Left lobe of liver (tissue), 2 donors: ENCODE measurements at places on chromosomes 6 and 20. TPM values are rescaled to one million over a fixed set of nuclear protein-coding genes. Genes with fewer than 3 reads are reported as not detected.
A peak's percentile ranks its signal among the peaks of the same experiment; 100 is the strongest.

UBE2C gene
- total RNA-seq: 0.96 TPM

CHRNA4 gene
- 145 TPM for total RNA-seq

DDX43 gene
- 0.28 TPM for total RNA-seq

NKAPL gene
- 0.45 TPM for total RNA-seq

CDH26 gene
- total RNA-seq: 0.38 TPM

C6orf132 gene
- total RNA-seq: 0.38 TPM

SLC17A9 gene
- 125 TPM for total RNA-seq

DNA sequence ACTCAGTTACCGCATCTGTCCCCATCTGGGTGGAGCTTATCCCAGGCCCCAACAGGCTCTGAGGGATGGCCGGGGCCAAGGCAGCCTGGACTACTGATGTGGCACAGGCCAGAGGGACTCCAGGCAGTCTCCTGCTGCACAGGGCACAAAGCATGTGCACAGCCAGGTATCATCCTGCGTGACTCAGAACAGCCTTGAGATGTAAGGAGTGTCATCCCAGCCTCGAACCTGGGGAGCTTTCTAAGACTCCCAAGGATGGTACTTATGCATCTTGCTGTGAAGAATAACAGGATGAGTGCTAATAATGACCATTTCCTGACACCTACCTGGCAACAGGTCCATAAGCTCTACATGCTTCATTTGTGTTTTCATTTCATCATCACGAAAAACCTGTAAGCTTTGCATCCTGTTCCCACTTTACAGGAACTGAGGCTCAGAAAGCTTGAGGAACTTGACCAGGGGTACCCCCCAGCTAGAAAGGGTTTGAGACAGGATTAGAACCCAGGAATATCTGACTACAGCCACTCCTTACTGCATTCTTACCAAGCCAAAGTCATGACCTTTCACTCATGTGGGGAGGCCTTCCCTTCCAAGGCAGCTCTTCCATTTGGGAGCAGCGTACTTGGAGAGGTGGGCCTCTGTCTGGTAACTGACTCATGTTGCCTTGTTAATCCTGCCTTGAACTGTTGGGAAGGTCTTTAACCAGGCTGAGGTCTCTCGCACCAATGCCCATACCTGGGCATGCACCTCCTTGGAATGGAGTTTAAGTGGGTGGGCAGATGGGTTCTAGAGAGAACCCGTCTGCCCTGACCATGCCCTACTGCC lies 1.9 kb downstream of the TRIB3 start:
- no peak for DNase-seq

- no peak for DNase-seq
Measured at GRCh38 chr6:155047523-155047922, 52.4 kb downstream of the TIAM2 start.

DNA sequence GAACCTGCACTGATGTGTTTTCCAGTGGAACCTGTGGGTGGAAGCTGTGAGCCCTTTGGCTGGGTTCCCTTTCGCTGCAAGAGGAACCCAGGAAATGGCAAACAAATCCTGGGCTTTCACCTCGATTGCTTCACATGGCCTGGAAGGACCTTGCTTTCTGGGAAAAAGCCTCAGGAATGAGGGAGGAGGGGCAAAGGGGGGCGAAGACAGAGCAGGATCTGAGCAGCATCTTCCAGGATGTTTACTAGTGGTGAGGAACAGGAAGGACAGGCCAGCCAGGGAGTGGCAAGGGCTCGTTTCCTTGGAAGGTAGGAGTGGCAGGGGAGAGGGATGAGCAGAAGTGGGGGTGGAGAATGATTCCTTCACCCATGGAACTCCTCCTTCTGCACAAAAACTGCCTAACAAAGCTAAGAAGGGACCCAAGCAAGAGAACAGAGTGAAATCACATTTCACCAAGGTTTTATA lies 5.9 kb downstream of the SLC2A10 start:
- DNase-seq: peak; percentile 87

DNA sequence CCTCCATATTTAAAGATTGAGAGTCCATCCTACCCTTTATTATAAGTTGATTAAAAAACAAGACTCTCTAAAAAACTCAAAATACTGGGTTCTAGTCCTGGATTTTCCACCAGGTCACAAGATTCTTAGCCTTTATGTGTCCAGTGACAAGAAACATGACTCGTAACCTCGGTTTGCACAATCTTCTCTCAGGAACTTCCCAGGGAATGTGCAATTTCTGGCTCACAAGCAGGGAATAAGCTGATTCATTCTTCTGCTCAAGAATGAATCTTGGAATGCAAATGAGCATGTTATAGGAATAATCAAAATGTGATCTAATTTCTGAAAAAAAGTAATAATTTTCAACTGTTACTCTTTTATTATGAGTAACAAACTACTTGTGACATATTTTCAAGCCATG lies 45.1 kb downstream of the OGFRL1 start:
- DNase-seq: no peak

- DNase-seq: no peak
Measured at GRCh38 chr20:25016471-25016870, 23.9 kb upstream of the APMAP start.

DNA sequence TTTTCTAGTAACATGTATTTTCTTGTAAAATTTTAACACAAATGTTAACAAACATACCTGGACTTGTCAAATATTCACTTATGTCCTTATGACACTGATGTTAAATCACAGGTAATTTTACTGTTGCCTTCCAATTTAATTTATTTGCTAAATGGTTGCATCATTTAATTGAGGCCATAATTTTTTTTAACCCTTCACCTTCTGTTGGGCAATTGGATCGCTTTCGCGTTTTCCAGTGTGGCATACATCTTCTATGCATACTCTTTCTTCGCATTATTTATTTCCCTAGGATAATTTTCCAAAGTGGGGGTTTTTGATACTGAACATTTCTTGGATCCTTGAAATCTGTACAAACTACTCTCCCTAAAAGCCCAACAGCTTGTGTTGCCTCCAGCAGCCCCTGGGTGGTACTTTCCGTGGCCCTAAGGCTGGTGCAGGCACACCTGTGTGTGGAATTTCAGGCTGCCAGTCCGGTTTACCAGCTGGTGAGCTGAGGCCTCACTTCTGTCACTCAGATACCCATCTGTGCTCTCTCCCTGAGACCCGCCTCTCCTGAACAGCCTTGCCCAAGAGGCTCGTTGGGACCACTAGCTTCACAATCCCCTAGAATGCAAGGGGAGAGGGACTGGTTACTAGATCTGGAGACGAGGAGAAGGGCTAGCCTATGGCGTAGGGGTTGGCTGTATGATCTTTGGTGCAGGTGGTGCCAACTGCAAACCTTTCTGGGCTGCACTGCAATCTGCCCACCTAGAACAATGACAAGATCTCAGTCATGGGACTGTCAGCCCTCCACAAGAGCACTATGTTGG lies 11.2 kb upstream of the C20orf144 start:
- no peak for DNase-seq

DNA sequence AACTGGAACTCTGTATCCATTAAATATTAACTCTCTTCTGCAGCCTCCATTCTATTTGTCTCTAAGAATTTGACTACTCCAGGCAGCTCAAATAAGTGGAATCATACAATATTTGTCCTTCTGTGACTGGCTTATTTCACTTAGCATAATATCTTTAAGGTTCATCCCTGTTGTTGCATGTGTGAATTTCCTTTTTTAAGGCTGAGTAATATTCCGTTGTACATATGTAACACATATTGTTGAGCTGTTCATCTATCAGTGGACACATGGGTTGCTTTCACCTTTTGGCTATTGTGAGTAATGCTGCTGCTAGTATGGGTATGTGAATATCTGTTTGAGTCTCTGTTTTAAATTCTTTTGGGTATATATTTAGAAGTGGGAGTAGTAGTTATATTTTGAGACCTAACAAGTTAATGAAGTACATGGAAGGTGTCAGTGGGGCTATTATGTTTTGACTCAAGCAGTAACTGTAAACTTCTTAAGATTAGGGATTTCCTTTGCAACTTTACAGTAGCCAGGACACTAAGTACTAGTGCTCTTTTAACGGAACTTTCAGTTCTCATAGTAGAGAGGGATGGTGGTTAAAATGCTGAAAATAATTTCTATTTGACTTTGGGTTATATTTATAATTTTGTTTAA lies 29.7 kb upstream of the TMEM217 start:
- no peak for DNase-seq

DNA sequence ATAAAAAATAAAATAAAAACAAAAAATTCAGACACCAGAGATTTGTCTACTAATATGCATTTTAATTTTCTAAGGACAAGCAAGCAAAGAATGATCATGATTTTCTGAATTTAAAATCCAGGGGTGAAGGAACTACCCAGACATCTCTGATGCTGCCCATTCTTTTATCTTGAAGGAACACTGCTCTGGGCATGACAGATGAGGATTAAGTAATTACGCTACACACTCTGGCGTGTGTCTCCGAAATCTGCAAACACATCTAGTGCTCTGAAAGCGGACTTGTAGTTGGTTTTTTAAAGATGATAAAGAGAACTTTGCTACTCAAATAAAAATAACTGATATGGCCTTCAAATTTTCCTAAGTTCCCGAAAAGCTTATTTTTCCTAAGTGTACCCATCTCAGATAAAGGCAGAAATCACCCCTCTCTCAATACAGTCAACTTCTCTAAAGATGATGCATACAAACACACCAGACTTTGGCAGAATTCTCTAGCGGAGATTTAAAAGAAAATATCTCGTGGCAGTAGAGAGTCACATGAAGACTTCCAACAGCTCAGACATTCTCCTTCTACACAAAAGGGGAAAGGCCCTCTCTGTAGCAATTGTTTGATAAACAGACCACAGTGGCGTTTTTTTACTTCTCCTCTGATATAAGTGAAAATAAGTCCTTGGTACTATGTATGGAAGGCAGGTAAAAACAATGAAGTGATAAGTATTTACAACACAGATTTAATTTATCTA lies 133.8 kb downstream of the BACH2 start:
- DNase-seq: no peak

- no peak for DNase-seq
Measured at GRCh38 chr6:154460306-154461071, 50.0 kb downstream of the CNKSR3 start.

DNA sequence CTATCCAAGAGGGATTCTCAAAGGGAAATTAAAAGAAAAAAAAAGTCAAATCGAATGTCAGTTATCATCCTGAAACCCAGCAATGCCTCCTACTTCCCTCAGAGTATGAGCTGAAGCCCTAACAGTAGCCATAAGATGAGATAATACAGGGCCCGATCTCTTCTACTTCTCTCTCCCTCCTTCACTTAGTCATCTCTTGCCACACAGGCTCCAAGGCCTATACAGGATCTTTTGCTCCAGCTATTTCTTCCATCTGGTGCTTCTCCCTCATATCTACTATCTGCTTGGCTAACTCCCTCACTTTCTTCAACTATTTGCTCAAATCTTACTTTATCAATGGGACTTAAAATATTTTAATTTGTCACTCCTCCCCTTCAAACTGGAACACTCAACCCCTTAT lies 215.3 kb downstream of the RNGTT start:
- DNase-seq: no peak

- no peak for DNase-seq
Measured at GRCh38 chr6:21144928-21145327, 448.6 kb upstream of the SOX4 start.

DNA sequence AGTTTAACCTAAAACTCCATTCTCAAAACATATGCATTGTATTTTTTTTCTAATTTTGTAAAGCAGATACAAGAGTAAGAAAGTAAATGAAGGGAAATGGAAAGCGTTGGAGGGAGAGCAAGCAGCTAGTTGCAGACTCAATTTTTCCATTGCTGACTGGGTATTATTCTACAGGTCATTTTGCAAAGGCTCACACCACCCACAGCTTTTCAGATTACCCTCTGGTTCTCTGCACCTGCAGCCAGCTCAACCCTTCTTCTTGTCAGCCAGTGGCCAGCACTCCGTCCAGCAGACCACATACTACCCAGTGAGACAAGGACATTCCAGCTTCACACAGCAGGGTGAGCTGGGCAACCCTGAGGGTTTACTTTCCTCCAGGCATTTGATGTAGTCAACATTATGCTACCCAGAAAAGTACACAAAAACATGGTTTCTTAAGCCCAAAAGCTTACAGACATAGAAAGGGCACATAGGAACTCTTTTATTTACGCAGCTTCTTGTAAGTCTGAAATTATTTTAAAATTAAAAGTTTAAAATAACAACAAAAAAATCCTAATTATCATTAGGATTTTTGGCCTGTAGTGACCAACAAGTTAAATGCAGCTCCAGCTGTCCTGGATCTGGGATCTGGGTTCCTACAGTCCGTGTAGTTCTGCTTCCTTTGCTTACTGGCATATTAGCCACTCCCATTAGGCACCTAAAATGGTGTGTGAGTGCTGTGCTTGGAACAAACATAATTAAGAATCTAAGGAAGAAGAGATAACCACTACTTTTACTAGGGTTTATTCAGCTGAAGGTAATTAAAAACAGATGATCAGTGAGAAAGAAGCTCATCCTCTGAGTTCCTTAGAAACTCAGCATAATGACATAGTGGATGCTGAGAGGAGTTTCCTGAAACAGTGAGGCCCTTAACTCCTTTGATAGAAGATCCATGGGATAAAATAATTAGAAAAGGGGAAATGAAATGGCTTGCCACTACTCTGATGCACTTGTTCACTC lies 185.3 kb downstream of the PKHD1 start:
- DNase-seq: no peak

DNA sequence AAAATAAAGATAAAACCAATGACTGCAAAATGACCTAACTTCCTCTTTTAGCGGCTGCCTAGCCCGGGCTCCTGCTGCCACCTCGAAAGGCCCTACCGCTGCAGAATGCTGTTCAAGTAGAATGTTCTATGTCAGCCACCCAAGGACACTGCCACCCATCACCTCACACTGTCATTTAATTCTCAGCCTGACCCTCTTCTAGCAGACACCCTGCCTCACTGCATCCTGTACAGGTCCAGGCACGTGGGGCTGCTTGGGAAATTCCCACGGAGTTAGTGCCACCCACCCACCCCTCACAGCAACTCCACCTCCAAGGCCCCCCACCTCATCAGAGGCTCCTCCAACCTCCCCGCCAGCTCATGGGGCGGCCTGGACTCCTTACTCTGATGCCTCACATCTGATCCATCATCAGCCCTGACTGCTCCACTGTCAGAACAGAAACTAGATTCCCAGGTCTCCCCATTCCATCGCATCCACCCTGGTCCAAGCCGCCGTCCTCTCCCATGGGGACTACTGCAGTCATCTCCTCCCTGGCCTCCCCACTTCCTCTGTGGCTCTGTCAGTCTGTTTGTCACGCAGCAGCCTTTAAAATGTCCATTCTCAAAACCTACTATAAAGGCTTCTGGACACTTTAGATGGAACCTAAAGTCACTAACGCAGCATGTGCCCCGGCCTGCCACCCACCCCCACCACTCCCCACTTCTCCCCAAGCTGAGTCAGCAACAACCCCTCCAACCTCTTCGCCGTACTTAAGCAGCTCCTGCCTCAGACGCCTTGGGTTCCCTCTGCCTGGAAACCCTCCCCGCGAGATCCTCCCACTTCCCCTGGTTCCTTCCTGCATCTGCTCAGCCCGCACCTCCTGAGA lies 17.0 kb downstream of the NFATC2 start:
- DNase-seq: no peak

GRCh38 chr6:155171747-155172449 lies 91.9 kb upstream of the CLDN20 start:
- DNase-seq: no peak

- no peak for DNase-seq
Measured at GRCh38 chr20:44407402-44408184, 52.1 kb downstream of the HNF4A start.
